Prostate gland (tissue), 2 donors: ENCODE measurements at places on chromosomes 5 and 9. TPM values are rescaled to one million over a fixed set of nuclear protein-coding genes. Genes with fewer than 3 reads are reported as not detected.

- no peak for DNase-seq
- H3K4me3 ChIP-seq = no peak overlapping the region
- H3K4me1 ChIP-seq = no peaks in the 10 kb centered on the region
- H3K27me3 ChIP-seq = no peaks in the 10 kb centered on the region
- no peak overlapping the region for H3K27ac ChIP-seq
Observed at GRCh38 chr5:156310115-156310514, 16.8 kb upstream of the SGCD start.

GRCh38 chr5:118228489-118228888 is 759.9 kb downstream of the DTWD2 start:
- no peaks in the 10 kb centered on the region for H3K4me1 ChIP-seq
- H3K27ac ChIP-seq = no peak overlapping the region
- no peaks in the 10 kb centered on the region for H3K27me3 ChIP-seq
- H3K36me3 ChIP-seq = no peaks in the 10 kb centered on the region

- DNase-seq = no peak
- H3K4me1 ChIP-seq = no peaks in the 10 kb centered on the region
- H3K27me3 ChIP-seq = no peaks in the 10 kb centered on the region
- H3K27ac ChIP-seq = no peak overlapping the region
- no peak overlapping the region for H3K4me3 ChIP-seq
- no peaks in the 10 kb centered on the region for H3K36me3 ChIP-seq
Observed at GRCh38 chr5:40273936-40274335, 405.8 kb upstream of the PTGER4 start.

- H3K4me3 ChIP-seq = no peak overlapping the region
- no peak overlapping the region for H3K27ac ChIP-seq
- no peak for DNase-seq
- no peaks in the 10 kb centered on the region for H3K27me3 ChIP-seq
- H3K36me3 ChIP-seq = no peaks in the 10 kb centered on the region
Observed at GRCh38 chr5:159781626-159782157, 134.6 kb upstream of the ADRA1B start.

GRCh38 chr5:109849478-109850088 is 159.9 kb downstream of the MAN2A1 start:
- no peak overlapping the region for H3K4me3 ChIP-seq
- no peaks in the 10 kb centered on the region for H3K36me3 ChIP-seq
- H3K27ac ChIP-seq = no peak overlapping the region

DNA sequence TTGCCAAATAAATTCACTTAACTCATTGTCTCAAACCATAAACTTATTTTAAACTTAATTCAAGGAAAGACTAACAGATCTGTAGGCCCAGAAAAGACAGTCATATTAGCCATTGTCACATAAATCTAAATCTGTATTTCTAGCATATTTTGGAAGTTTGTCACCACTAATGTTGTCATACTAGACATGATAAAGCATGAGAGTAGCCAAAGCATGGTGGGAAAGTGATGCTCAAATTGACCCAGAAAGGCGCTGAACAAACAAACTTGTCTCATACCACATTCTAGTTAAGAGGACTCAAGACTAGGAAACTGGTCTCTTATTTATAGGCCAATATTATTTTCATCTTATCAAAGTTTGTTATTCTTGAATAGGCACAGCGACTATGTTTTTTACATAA is 99.4 kb downstream of the VCAN start:
- H3K27me3 ChIP-seq = no peaks in the 10 kb centered on the region
- H3K36me3 ChIP-seq = no peaks in the 10 kb centered on the region
- no peak overlapping the region for H3K27ac ChIP-seq
- no peaks in the 10 kb centered on the region for H3K4me1 ChIP-seq
- H3K4me3 ChIP-seq = no peak overlapping the region

GRCh38 chr9:117704024-117704575 is at the start of gene TLR4:
TLR4 (plus strand) TSS chr9:117704403; CDS start chr9:117704473, 70 bp downstream.
- H3K27ac ChIP-seq = peak within 1 kb of the TSS; percentile 58
- H3K36me3 ChIP-seq = no peaks in the 10 kb centered on the region
- H3K27me3 ChIP-seq = no peaks in the 10 kb centered on the region
- DNase-seq = peak; percentile 30
- peak within 1 kb of the TSS; percentile 8 for H3K4me3 ChIP-seq

DNA sequence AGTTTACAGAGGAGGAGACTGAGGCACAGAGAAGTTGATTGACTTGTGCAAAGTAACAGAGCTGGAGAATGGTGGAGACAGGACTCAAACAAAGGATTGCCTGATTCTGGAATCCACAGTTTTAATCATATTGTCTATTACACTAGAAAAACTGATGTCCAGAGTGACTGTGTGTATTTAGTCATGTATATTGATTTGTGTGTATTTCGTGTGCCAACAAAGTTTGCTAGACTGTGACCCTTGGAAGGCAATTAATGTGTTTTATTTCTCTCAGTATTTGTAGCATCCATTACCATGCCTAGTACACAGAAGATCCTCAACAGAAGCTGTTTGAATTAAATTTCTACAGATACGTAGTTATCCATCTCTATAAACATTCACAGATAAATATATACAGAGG is 5.5 kb upstream of the JADE2 start:
- no peak overlapping the region for H3K4me3 ChIP-seq
- H3K27ac ChIP-seq = no peak overlapping the region
- no peaks in the 10 kb centered on the region for H3K27me3 ChIP-seq

DNA sequence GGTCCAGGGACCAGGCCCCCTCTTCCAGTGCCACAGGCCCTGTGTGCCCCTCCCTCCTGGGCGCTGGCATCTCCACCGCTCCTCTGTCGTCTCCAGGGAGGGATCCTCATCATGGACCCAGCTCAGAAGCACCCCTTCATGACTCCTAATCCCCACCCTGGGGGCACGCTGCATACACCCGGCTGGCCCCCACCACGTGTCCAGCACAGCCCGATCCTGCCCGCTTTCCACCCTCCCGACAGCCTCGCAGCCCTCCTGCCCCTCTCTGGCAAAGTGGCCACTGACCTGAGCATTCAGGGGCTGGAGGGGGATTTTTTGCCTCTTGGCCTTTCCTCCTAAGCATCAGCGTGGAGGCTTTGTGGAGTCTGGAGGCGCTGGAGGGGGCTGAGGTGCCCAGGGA is 1.4 kb downstream of the CCDC187 start:
- no peak overlapping the region for H3K4me3 ChIP-seq
- H3K27me3 ChIP-seq = no peaks in the 10 kb centered on the region
- no peak overlapping the region for H3K27ac ChIP-seq
- H3K36me3 ChIP-seq = no peaks in the 10 kb centered on the region
- no peaks in the 10 kb centered on the region for H3K4me1 ChIP-seq

GRCh38 chr5:58294598-58295305 is 165.1 kb downstream of the PLK2 start:
- no peaks in the 10 kb centered on the region for H3K4me1 ChIP-seq
- no peak overlapping the region for H3K4me3 ChIP-seq
- H3K36me3 ChIP-seq = no peaks in the 10 kb centered on the region
- no peak for DNase-seq

- H3K27me3 ChIP-seq = no peaks in the 10 kb centered on the region
- H3K27ac ChIP-seq = peak overlapping the region; percentile 71
Observed at GRCh38 chr9:129962889-129963703, 79.9 kb downstream of the FNBP1 start.

GRCh38 chr9:134651226-134651905 is 9.8 kb downstream of the COL5A1 start:
- H3K27ac ChIP-seq = no peak overlapping the region
- H3K4me1 ChIP-seq = no peaks in the 10 kb centered on the region
- H3K36me3 ChIP-seq = no peaks in the 10 kb centered on the region
- no peaks in the 10 kb centered on the region for H3K27me3 ChIP-seq

- no peaks in the 10 kb centered on the region for H3K36me3 ChIP-seq
- DNase-seq = peak; percentile 68
- no peak overlapping the region for H3K4me3 ChIP-seq
- no peaks in the 10 kb centered on the region for H3K27me3 ChIP-seq
Observed at GRCh38 chr9:3827175-3827574, 301.4 kb upstream of the RFX3 start.

GRCh38 chr5:14457476-14457875 is 124.1 kb upstream of the OTULINL start:
- no peaks in the 10 kb centered on the region for H3K4me1 ChIP-seq
- no peaks in the 10 kb centered on the region for H3K27me3 ChIP-seq
- H3K36me3 ChIP-seq = no peaks in the 10 kb centered on the region
- H3K4me3 ChIP-seq = no peak overlapping the region

DNA sequence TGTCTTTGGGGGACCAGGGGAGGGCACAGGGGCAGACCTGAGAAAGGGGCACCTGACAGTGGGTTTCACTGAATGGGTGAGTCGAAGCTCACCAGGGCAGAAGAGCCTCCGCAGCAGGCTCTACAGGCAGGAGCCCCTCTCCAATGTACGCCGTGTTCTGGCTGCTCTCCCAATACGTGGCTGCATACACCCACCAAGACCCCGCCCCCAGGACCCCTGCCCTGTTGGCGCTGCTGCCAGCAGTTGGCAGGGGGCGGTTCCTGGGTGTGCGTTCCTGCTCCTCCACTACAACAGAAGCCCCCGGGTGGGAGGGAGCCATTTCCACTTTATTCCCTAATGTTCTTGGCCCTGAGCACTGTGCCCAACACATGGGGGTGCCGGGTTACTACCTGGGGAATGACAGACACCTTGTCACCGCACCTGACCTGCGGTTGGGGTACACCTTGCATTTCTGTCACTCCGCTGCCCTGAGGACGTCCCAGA is 30.3 kb downstream of the SARDH start:
- H3K4me3 ChIP-seq = no peak overlapping the region
- no peak for DNase-seq
- H3K36me3 ChIP-seq = no peaks in the 10 kb centered on the region
- H3K27ac ChIP-seq = no peak overlapping the region

DNA sequence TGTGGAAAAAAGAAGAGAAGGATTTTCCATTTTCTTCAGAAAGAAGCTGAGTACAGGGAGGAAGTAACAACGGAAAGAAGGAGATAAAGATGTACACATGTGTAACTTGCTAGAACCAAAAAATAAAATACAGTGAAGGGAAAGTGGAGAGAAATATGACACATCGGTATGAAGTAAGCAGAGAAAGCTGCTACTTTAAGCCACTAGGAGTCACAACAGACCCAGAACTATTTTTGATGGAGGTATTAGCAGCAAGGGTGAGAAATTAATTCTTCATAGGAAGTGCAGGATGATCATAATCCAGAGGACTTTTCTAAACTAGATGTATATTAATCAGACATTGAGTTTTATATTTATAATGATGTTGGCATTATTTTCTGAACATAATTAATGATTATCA is 88.5 kb downstream of the FAM174A start:
- H3K27me3 ChIP-seq = no peaks in the 10 kb centered on the region
- H3K36me3 ChIP-seq = no peaks in the 10 kb centered on the region
- DNase-seq = no peak
- H3K4me1 ChIP-seq = no peaks in the 10 kb centered on the region
- H3K27ac ChIP-seq = no peak overlapping the region
- H3K4me3 ChIP-seq = no peak overlapping the region

DNA sequence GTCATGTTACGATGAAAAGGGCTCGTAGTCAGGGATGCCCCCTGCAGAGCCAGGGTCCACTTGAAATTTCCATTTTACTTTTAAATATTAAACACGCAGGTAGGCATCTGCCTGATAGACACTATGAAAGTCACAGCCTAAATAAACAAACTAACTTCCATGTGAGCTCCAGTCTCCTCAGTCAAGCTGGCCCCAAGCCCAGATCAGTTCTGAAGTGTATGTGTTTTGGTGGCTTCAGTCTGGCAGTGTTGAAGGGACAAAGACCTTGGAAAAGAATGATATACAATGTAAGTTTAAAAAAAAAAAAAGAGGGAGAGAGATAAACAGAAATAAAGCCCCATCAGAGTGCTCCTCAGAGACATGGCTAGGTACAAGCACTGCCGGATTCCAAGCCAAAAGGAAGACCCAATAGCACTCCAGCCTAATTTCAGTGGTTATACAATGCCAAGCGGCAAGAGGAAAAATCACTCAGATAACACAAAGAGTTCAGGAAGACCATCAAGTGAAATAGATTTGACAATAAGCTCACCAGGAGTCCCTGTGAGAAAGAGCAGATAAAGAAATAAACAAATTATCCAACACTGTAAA is 181.0 kb downstream of the BNC2 start:
- H3K27ac ChIP-seq = no peak overlapping the region
- peak; percentile 59 for DNase-seq
- H3K36me3 ChIP-seq = no peaks in the 10 kb centered on the region
- no peaks in the 10 kb centered on the region for H3K27me3 ChIP-seq

DNA sequence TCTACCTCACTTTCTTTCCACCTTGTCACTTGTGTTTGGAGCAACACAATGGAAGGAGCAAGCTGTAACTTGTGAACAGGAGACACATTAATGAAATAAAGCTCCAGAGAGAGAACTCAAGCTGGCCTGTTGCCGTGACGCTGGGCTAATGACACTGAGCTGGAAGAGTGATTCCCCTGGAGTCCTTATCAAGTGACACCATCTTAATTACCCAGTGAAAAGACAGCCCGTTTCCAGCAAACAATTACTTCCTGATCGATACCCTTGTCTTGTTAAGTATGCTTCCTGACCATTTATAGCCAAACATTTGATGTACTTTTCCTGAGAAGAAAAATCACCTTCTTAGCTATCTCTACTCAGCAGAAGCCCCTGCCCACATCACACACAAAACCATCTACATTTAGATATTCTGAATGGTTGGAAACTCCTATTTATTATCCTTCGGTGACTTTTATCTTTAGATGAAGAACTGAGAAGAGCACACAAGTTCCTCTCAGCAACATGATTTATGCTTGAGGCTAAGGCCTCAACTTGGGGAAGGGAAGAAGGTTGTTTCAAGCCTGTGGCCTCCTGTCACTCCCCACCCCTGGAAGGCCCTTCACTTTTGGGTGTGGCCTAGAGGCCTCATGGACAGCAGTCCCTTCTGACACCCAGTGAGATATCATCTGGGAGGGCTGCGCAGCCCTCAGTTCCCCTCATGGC is 34.1 kb downstream of the CRHBP start:
- H3K4me3 ChIP-seq = no peak overlapping the region
- DNase-seq = no peak
- H3K36me3 ChIP-seq = no peaks in the 10 kb centered on the region
- H3K27ac ChIP-seq = no peak overlapping the region
- H3K4me1 ChIP-seq = no peaks in the 10 kb centered on the region

DNA sequence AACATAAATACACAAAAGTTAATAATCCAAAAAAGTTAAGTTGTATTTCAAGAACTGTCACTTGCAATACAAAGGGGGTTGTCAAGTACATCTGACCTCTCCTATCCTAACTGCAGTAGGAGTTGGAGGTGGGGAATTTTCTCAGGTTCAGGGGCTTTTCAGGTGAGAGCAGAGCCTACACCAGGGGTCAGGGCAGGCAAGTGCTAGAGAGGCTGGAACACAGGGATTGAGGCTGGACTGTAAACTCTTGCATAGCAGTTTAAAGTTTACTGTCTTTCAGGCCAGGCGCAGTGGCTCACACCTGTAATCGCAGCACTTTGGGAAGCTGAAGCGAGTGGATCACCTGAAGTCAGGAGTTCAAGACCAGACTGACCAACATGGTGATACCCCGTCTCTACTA is 25.4 kb upstream of the RASGRF2 start:
- H3K4me3 ChIP-seq = no peak overlapping the region
- DNase-seq = no peak
- H3K27ac ChIP-seq = no peak overlapping the region
- H3K36me3 ChIP-seq = no peaks in the 10 kb centered on the region

Gene SNX2
- 50.6 TPM for total RNA-seq

Gene PCDHGA9
- total RNA-seq = 7.7 TPM

Gene C9orf153
- total RNA-seq = not detected

Gene TAS2R1
- total RNA-seq = not detected

Gene PPP3R2
- total RNA-seq = 3.3 TPM

Gene PRSS3
- total RNA-seq = 1.5 TPM

Gene NUDT12
- 29.6 TPM for total RNA-seq

Gene ZNF454
- total RNA-seq = 4.7 TPM

Gene MYMK
- total RNA-seq = not detected

Gene TAF11L11
- total RNA-seq = not detected
